ENCODE measurements at places on chromosomes 5 and 9. TPM values are rescaled to one million over a fixed set of nuclear protein-coding genes. Genes with fewer than 3 reads are reported as not detected.

DNA sequence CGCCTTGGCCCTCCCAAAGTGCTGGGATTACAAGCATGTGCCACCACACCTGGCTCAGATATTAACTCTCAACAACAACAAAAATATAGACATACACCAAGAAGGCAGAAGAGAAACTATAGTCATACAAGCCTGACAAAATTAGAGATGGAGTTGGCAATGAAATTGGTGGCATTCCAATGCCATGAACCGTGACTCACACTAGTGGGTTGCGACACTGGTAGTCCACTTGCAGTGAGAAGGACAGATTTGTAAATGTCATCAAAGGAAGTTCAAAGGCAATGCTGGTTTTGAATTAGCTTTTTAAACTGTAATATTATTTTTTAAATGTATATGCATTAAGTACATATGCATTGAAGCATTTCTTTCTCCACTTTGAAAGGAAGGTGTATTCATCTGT lies 8.5 kb upstream of the DNAJC25 start:
- H3K36me3 ChIP-seq, result no peaks in the 10 kb centered on the region
- H3K4me1 ChIP-seq, result no peaks in the 10 kb centered on the region
- no peak for DNase-seq
- H3K27ac ChIP-seq, result no peak overlapping the region

- no peak overlapping the region for H3K27ac ChIP-seq
- no peaks in the 10 kb centered on the region for H3K36me3 ChIP-seq
- no peaks in the 10 kb centered on the region for H3K27me3 ChIP-seq
- no peak overlapping the region for H3K4me3 ChIP-seq
- no peaks in the 10 kb centered on the region for H3K4me1 ChIP-seq
- DNase-seq, result no peak
These were observed 24.7 kb downstream of the TPPP start for GRCh38 chr5:668283-668995.

NXNL2 gene
- 0.18 TPM for total RNA-seq

TEX53 gene
- total RNA-seq, result not detected

DNA sequence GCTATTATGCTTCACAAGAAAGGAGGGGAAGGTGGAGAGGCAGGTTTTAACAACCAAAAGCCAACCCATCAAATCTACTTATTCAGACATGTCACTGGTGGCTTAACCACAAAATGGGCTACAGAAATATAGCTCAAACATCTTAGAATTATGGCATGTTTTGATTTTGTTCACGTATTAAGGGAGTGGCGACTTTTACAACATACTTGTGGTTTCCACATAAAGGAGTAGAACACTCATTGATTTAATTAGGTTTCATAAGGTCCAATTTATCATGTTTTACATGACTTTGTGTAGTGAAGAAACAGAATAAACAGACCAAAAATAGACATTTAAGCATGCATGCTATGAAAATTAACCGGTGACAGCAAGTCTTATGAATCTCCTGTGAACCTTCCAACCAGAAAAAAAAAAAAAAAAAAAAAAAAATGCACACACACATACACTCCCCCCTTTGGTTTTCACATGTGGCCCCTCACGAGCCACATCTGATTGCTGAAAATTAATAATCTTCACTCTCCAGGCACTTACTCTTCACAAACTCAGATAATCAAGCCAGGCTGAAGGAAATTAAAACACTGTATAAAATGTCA lies 5.4 kb downstream of the ZNF608 start:
- no peak overlapping the region for H3K4me3 ChIP-seq
- H3K27me3 ChIP-seq, result no peaks in the 10 kb centered on the region
- peaks cover 31% of the 10 kb centered on the region for H3K4me1 ChIP-seq
- no peak overlapping the region for H3K27ac ChIP-seq
- DNase-seq, result no peak

- H3K27ac ChIP-seq, result no peak overlapping the region
- DNase-seq, result no peak
- no peaks in the 10 kb centered on the region for H3K4me1 ChIP-seq
These were observed 123.7 kb downstream of the SNCAIP start for GRCh38 chr5:122435761-122436160.

DNA sequence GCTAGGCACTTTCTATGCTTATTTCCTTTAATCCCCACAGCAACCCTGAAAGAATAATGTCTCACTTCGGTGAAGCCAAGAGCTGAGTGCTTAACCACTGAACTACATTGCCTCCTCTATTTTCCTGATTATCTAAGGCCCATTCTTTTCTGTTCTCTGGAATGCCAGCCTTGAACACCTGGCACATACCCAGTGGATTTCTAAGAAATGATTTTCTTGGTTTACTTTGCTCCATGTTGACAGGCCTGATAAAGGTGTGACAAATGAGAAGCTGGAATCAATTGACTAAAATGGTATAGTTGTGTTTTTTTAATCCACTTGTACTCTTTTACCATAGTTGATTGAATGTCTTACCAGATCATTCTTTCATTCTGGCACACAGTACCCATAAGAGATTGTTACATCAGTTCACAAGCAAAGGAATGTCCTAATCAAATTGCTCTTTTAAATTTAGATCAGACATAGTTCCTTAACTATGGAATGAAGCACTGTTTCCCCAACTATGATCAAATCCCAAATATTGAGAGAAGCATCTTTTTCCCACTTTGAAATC lies 9.0 kb upstream of the ENC1 start:
- no peaks in the 10 kb centered on the region for H3K36me3 ChIP-seq
- no peak for DNase-seq
- H3K27me3 ChIP-seq, result no peaks in the 10 kb centered on the region
- H3K4me1 ChIP-seq, result peaks cover 29% of the 10 kb centered on the region
- peak overlapping the region; percentile 46 for H3K27ac ChIP-seq

SMC5 gene
- 56.8 TPM for total RNA-seq

DNA sequence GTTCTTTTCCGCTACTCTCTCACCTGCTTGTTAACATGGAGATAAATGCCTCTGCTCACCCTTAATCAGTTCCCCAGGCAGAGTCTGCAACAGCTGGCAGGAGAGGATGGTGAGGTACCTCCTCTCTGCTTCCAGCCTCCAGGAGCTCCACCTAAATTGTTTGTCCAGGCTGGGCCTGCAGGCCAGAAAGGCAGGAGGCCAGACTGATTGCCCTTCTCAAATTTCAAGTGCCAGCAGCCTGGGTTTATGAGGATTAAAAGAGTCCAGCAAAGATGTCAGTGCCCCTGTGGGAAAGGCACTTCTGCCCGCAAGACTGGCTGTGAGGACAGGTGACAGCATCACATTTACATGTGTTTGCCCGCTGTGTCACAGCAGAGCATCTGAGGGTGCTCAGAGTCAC lies 19.8 kb downstream of the CORO2A start:
- no peak overlapping the region for H3K4me3 ChIP-seq
- no peak overlapping the region for H3K27ac ChIP-seq
- peak; percentile 90 for DNase-seq
- H3K27me3 ChIP-seq, result 0 out of 2 replicates have a peak, but pooled peaks cover 10% of the 10 kb centered on the region
- H3K36me3 ChIP-seq, result no peaks in the 10 kb centered on the region
- H3K4me1 ChIP-seq, result peaks cover 29% of the 10 kb centered on the region

GRCh38 chr5:102918986-102919610 lies 164.0 kb downstream of the PAM start:
- peaks cover 5% of the 10 kb centered on the region for H3K36me3 ChIP-seq
- no peak for DNase-seq
- H3K4me1 ChIP-seq, result peaks cover 3% of the 10 kb centered on the region
- no peak overlapping the region for H3K4me3 ChIP-seq
- H3K27me3 ChIP-seq, result no peaks in the 10 kb centered on the region

- peaks cover 1% of the 10 kb centered on the region for H3K4me1 ChIP-seq
- H3K4me3 ChIP-seq, result no peak overlapping the region
- peaks cover 17% of the 10 kb centered on the region for H3K27me3 ChIP-seq
- H3K27ac ChIP-seq, result no peak overlapping the region
These were observed 15.6 kb upstream of the EPB41L4B start for GRCh38 chr9:109336409-109336808.

DNA sequence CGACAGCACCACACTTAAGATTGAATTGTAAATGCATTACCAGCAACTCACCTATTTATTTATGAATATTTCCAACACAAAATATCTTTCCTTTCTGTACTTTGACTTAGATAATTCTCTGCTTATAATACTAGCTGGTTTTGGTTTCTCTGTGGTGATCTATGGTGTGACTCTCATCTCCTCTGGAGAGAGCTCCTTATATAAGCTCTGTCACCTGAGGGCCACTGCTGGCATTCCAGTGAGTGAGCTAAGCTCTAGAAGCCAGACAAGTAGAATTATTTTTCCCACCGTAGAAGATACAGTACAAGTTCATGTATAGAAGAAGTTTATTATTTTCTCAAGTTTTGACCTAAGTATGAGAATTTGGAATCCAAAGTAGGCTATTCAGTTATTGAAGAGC lies 111.5 kb downstream of the CDC42SE2 start:
- no peak overlapping the region for H3K27ac ChIP-seq
- H3K4me3 ChIP-seq, result no peak overlapping the region
- no peak for DNase-seq
- H3K36me3 ChIP-seq, result no peaks in the 10 kb centered on the region
- no peaks in the 10 kb centered on the region for H3K27me3 ChIP-seq
